Right ventricle myocardium inferior (tissue), 1 donor: ENCODE measurements at places on chromosomes 4 and X.

DNA sequence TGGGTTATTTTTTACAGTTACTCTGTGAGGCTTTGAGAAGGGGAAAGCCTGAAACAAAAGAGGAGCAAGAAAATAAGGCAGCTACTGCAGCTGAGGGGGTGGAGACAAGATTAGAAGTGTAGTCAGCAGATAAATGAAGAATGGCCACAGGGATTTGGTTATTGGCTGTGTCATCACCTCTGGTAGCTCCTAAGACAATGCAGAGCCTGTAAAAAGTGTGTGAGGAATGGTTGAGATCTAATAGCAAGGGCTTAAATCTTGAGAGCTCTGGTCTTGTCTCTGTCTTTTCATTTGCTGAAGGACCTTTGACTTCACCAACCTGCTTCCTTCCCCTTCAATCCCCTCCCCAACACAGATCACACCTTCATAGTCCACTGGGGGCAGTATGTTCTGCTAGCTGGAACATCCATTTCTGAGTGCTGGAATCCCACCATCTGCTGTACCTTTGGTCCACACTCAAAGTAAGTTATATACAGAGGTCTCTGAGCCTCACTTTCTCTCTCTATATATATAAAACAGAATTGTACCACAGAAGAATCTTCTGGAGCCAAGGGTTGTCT, 213.7 kb upstream of the ZIC3 start:
- DNase-seq, result no peak

DNA sequence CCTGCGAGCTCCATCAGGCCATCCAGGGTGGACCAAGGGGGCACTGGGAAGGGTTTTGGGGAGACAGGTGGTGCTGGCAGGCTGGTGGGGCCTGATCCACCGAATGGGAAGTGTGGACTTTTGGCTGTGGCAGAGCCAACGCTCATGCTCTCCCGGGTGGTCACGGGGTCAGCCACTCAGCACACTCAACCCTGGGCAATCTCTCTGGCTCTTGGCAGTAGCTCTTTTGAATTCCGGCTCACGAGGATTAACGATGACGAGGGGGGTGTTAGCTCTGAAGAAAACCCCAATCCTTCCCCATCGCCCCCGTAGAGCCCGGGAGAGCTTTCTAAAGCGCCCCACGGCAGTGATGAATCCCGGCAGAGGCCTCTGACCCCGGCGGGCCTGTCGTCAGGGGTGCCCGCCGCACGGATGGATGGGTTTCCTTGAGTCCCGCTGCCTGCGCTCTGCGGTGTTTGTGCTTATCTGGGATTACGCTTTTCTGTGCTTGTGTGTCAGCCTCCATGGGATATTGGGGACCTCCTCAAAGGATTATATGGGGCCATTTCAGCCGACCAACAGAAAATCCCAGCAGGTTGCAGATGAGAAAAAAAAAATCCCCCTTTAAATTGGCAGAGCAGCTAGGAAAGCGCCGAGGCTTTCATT, 156.8 kb upstream of the PSAPL1 start:
- no peak for DNase-seq

GRCh38 chr4:31058656-31059055, 338.5 kb downstream of the PCDH7 start:
- DNase-seq, result no peak

DNA sequence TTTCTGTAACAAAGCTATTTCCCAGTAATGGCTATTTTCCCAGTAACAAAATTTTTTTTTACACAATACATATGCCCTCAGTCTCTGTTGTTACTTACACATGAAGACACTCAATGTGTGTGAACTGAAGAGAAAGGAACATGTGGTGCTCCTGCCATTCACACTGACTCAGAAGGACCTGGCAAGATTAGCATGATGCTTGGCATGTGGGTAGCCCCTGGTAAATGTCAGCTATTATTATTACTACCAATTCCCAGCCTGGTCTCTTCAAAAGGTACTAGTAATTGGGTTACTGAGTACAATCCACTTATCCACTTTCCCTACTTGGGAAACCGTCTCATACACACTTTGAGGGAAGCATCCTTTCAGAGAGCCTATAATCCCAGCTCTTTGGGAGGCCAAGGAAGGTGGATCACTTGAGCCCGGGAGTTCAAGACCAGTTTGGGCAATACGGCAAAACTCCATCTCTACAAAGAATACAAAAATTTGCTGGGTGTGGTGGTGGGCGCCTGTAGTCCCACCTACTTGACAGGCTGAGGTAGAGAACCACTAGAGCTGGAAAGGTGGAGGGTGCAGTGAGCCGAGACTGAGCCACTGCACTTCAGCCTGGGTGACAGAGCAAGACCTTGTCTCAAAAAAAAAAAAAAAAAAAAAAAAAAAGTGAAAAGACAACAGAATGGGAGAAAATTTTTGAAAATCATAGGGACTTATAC, 14.6 kb downstream of the RBBP7 start:
- DNase-seq, result no peak

DNA sequence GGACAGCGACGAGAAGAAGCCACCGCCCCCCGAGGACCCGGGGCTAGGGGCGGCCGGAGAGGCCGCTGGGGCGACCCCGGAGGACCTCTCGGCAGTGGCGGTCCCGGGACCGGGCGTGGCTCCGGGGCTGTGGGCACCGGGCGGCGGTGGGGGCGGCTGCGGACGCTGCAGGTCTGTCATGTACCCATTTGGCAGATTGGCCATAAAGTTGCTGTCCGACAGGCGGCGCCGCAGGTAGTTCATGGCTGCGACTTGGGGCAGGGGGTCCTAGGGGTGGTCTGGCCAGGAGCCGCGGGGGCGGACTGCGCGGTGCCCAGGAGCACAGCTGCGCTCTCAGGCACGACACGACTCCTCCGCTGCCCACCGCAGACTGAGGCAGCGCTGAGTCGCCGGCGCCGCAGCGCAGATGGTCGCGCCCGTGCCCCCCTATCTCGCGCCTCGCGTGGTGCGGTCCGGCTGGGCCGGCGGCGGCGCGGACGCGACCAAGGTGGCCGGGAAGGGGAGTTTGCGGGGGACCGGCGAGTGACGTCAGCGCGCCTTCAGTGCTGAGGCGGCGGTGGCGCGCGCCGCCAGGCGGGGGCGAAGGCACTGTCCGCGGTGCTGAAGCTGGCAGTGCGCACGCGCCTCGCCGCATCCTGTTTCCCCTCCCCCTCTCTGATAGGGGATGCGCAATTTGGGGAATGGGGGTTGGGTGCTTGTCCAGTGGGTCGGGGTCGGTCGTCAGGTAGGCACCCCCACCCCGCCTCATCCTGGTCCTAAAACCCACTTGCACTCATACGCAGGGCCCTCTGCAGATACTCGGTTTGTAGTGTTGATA, at the start of gene SYN1:
Gene SYN1 (minus strand): TSS at position 372 of the 817 bp plus-strand sequence. CDS start 129 bp downstream, at position 243.
- DNase-seq, result peak; percentile 90

DNA sequence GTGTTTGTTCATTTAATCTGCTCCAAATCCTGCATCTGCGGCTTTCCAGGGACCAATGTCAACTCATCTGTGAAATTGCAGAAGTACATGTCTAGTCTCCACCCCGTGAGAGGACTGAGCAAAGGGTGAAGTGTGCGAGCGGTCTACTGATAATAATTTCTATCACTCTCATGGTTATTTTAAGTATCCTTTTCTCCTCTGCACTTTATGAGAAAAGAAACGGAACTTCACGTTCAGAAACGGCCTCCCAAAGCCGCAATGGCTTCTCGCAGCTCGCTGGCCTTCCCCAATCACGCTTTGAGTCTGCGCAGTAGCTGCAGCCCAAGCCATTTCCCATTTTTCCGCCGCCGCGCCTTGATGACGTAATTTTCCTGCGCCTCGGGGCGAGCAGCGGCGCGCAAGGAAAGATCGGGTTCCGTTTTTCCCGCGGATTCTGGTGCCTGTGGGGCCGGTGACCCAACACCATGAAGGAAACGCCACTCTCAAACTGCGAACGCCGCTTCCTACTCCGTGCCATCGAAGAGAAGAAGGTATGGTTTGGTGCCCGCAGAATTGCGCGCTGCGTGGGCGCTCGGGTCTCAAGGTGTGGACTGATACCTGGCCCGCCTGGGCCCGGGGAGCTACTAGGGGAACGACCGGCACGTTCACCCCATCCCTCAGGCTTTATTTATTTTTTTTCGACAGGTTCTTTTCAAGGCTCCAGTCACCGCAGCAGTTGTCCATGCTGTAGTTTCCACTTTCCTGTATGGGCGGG, at the start of gene EXOSC9:
Gene EXOSC9 (plus strand): TSS at position 363 of the 754 bp plus-strand sequence. CDS start 102 bp downstream, at position 465.
- peak; percentile 96 for DNase-seq

DNA sequence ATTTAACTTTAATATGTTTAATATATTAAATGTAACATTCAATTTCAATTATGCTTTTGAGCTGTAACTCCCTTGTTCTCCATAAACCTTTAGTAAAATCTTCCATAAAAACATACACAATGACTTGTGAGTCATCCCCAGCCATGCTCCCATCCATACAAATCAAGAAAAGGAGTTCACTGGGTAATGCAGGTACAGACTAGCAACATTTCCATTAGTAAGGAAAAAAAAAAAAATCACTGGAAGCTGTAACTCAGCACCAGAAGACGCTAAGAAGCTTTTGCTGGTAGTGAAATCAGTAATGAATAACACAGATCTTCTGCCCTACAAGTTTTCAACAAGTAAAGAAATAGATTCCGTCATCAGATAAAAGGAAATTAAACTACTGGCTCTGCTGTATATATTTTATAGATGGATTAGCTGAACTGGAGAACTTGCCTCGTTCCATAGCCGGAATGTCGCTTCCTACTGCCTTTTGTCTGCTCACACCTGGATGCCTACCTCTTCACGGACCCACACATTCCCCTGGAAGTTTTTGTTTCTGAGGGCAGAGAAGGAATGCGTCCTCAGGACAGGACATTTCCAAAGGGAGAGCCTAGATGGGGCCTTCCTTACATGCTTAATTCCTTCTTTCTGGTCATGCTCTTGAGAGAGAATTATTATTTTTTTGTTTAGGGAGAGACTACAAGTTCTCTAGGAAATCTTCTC, 298.4 kb upstream of the ANKRD50 start:
- DNase-seq, result no peak

- no peak for DNase-seq
Measured at GRCh38 chr4:79467246-79467932, 59.4 kb upstream of the GK2 start.

DNA sequence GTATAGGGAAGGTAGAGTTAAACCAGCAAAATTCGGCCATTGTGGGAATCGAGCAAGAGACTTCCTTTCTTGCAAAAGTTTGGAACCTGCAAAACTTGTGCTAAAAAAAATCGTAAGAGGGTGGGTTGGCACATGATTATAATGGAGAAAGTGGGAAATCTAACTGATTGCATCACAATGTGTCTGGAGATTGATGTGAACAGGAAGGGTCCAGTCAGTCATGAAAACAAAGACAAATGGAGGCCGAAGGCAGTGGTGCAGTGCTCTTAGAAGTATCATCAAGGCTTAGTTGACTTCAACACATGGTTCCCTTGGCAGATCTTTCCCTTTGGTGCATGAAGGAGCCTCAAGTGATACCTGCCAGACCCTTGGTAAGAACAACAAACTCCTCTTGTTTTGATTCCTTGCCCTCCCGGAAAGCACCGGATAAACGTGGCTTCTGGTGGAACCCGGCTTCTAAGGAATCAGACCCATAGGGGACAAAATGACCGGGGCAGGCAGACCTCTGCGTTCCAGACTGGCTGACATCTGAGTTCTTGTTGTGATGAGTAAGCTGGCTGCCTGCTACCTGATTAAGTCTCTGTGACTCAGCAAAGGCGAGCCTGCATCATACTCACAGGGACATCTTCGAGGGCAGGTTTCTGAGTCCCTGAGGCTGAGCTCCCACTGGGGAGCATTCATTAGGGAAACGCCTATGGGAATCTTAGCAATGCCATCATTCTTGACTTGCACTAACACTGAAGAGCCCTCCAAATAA, 87.7 kb upstream of the MAP3K15 start:
- DNase-seq, result no peak

GRCh38 chr4:119038116-119038841, 97.4 kb upstream of the MYOZ2 start:
- DNase-seq, result no peak

DNA sequence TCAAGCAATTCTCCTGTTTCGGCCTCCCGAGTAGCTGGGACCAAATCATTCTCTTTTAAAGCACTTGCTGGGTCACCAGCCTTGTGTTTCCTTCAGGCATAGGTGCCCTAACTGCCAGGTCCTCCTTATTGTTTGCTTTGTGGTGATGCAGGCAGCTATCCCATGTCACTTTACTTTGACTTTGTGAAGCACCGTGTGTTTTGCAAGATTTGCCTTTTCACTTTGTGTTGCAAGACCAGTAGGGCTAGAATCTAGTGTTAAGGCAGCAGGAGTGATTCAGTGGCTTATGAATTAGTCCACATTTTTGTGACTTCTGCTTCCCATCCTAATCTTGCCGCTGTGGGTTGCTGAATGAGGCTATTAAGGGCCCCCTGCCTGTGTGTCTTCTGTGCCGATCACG, 20.2 kb downstream of the SYAP1 start:
- DNase-seq, result no peak

- no peak for DNase-seq
Measured at GRCh38 chr4:112515198-112516065, 548 bp downstream of the NEUROG2 start.

- peak; percentile 94 for DNase-seq
Measured at GRCh38 chr4:7939377-7940108, at the start of gene AFAP1. Gene AFAP1, minus strand, starts transcription at chr4:7939861. Its CDS starts 67,783 bp downstream, at chr4:7872078.

- DNase-seq, result no peak
Measured at GRCh38 chr4:130359542-130359941, 1263.6 kb downstream of the C4orf33 start.

DNA sequence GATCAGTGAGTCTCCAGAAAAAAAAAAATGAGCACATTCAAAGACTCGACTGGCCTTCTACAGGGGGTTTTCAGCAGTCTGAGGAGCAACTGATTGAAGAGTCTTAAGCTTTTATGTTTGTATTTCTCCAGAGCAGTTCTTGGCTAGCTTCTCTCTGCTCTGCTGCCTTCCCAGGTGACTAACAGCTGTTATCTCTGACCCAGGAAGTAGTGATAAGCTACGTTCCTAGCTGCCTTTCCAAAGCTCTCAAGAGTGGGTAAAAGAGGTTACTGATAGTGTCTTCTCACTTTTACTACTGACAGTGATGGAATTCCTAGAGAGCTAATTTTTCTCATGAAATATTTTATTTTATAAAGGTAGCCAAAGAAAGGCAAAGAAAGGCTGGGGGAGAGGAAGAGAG, 66.6 kb downstream of the ENOX2 start:
- no peak for DNase-seq

- no peak for DNase-seq
Measured at GRCh38 chrX:31070057-31070468, 1.8 kb downstream of the FTHL17 start.

- DNase-seq, result no peak
Measured at GRCh38 chrX:17405225-17405969, 30.4 kb downstream of the NHS start.

DNA sequence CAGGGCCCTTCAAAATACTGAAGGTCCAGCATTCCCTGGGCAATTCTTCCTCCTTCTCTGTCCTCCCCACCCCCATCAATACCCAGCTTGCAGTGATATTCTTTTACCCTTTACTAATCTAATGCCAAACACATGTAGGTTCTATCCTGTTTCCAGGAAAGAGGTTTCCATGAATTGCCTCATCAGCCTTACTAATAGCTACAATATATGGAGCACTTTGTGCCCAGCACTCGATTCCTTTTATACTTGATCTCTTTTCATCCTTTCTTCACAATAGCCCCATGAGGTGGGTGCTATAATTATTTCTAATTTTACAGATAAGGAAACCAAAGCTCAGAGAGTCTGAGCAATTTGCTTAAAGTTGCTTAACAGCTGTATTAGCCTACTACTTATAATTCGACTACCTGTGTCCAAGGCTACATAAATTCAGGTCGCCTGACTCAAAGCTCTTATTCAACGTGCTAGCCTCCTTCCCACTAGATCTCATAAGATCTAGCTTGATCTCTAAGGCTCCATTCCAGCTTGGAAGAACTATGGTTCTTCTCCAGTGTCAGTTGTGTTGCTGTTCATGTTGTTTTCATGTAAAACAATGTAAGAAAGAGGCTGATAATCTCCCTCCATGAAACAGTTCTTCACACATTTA, 229.6 kb upstream of the PGRMC2 start:
- no peak for DNase-seq
